Stimulated activated CD8-positive, alpha-beta memory T cell treated with anti-CD3 and anti-CD28 coated beads, Interleukin-7, amount 100 ng/mL, for 4 hours (primary cell): ENCODE measurements at places on chromosomes 13 and 19.
A peak's percentile ranks its signal among the peaks of the same experiment; 100 is the strongest.

DNA sequence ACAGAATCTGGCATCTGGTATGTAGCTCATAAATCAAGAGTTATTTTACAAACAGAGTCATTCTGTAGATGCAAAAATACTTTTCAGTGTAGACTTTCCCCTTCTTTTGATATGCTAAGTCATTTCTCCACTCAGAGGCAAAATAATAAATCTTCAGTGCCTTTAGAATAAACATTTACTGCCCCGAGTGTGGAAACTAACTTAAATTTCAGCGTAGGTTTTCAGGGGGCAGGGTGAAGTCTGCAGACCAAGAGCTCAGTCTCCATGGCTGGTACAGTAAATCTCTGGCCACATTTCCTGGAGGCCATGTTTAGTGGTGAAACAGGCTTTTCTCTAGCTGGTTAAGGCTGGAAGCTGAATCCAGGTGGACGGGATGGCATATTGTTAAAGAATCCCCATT is 13.1 kb upstream of the ADPRHL1 start:
- no peak for DNase-seq

DNA sequence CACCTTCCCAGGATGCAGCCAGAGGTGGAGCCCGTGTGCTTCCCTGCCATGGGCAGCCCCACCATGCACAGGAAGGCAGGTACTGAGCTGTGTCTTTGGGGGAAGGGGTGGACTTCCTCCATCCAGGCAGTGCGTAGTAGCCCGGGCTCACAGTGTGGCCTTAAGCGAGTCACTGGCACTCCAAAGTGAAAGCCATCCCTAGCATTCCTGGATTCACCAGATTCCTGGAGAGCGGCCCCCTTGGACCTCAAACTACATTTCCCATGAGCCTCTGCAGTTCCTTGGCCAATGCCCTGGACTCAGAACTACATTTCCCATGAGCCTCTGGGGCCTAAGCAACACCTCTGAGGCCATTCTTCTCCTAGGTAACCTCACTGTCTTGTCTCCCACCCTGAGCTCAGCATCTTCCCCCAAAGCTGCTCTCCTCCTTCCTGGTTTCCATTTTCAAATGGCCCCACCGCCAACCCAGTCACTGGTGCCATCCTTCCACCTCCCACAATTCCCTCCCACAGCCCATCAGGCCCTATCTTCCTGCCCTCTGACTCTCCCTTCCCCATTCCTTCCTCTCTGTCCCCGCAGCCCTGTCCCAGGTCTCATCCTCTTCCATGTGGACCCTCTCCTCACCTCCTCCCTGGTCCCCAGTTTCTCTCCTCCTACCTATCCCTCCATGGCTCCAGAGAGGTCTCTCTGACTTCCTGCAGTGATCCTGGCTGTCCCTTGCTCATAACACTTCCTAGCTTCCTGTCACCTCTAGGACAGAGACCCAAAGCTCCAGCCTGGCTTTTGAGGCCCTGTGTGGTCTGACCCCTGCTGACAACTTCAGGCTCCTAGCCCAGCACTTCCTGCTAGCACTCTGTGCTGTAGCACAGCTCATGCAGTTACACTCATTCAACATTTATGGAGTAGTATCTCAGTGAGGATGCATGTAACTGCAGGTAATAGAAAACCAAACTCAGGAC is at the start of gene C19orf81:
C19orf81 (plus strand) TSS at position 13 of the 959 bp plus-strand sequence; CDS start at position 13, 0 bp downstream.
- DNase-seq, result no peak

DNA sequence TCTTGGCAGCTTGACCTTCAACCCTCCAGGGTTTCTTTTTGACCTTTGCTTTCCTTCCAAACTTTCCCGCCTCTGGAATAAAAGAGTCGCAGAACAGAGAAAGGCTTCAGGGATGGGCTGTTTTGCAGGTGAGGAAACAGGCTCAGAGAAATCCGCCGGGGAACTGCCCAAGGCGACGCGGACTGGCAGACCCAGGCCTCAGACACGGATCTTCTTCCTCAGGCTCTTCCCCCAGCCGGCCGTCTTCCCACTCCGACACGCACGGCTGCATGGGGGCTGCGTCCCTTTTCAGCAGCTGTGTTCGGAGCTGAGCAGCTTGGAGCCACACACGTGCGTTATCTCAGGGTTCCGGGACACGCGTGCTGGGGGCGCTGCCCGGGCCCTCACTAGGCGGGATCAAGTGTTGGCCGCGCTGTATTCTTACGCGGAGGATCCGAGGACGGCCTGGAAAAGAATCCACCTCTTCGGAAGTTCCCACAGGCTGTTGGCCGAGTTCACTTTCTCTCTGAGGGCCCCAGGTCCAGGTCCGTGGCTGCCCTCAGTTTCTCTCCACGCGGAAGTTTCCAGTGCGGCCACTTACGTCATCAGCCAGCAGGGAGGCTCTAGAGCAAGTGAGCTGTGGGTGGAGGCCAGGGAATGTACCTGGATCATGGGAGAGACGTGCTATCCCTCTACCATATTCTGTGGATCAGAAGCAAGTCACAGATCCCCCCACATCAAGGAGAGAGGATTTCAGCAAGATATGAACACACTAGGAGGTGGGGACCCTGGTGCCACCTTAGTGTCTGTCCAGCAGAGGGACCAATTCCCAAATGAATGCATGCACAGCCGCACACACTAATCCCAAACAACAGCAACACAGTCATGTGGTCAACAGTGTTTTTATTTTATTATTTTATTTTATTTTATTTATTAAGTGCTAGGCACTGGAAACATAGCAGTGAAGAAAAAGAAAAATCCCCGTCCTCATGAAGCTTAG is 100.4 kb downstream of the ING1 start:
- no peak for DNase-seq

DNA sequence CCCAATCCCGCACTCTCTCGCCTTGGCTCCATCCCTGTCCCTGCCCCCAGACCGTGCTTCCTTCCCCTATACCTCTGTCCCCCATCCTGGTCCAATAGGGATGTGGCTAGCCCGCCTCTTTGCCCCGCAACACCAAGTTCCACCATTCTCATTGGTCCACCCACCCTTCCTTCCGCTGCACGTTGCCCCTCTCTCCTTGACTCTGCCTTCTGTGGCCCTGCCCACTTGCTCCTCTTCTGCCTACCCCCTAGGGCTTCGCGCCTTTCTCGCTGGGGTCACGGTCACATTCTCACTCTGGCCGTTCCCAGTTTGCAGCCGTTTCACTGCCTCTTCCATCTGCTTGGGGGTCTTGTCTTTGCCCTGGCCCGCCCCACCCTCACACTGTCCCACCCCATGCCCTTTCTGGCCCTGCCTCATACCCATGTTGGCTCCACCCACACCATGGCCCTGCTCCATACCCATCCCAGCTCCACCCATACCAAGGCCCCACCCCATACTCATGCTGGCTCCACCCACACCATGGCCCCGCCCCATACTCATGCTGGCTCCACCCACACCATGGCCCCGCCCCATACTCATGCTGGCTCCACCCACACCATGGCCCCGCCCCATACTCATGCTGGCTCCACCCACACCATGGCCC is 4.5 kb upstream of the ARHGAP45 start:
- DNase-seq, result no peak

DNA sequence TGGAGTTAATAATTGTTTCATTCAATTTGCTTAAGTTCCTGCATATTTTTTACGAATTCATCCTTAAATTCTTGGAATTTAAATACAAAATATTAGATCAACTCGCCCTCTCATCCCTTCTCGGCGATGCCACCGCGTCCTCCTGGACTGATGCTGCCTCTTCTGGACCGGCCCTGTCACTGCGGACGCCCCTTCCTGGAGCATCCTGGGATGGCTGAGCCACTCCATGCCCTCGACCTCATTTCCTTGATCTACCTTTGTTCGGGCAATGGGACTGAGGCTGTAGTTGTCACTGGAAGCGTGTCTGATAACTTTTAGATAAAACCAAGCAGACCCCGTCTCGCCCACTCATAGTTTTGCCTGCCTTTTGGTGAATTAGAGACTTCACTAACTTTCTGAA is 283.7 kb downstream of the TEX29 start:
- no peak for DNase-seq

GRCh38 chr19:46574533-46574932 is 26.6 kb upstream of the CALM3 start:
- peak; percentile 26 for DNase-seq

GRCh38 chr13:23628250-23628649 is 58.0 kb downstream of the TNFRSF19 start:
- DNase-seq, result no peak

GRCh38 chr13:46803586-46803985 is 6.6 kb upstream of the ESD start:
- no peak for DNase-seq

- no peak for DNase-seq
These were observed 54.2 kb upstream of the PTPRS start for GRCh38 chr19:5394551-5395505.
